T-helper 9 cell (primary cell): ENCODE measurements at places on chromosomes 3 and 15.

DNA sequence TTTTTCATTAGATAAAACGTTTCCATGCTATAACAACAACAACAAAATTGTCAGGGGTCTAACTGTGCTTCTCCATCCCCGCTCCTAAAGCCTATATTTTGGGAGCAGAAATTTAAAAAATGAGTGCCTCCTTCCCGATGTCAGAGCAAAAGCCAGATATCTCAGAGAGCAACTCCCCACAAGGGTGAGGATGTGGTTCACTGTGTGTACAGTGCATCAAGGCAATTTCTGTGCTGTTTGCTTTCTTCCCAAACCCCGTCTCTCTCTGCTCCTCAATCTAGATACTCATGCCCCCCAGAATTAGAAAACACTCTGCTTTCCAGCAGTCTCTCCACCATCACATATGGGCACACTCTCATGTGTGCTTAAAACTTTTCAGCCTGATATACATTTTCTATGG, 76.7 kb upstream of the MBNL1 start:
- DNase-seq = no peak

DNA sequence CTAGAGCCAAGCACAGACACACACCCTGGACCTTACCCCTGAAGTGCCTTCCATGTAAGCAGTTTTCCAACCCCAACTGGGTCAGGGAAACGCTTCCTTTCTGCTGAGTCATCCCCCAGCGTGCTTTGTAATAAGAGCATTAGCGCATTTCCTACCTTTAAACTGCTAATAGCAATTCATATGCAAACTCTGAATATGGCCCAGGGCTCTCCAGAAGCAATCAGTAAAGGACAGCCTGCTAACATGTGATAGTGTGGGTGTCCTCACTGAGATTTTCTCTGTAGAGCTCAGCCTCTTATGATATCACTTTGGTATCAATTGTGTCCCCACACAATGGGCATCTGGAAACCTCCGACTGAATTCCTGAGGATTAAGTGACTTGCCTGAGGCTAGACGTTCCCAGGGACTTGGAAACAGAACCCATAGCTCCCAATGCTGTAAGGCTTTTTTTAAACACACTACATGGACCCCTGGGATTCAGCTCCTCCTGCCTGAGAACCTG, 5.6 kb downstream of the GABRB3 start:
- DNase-seq = no peak

- no peak for DNase-seq
These were observed 84.2 kb upstream of the GOLGA6L4 start for GRCh38 chr15:84151205-84151931.

- DNase-seq = no peak
These were observed 384.5 kb upstream of the IL12A start for GRCh38 chr3:159604151-159604581.

- DNase-seq = no peak
These were observed 1.5 kb upstream of the C3orf62 start for GRCh38 chr3:49278548-49278947.

DNA sequence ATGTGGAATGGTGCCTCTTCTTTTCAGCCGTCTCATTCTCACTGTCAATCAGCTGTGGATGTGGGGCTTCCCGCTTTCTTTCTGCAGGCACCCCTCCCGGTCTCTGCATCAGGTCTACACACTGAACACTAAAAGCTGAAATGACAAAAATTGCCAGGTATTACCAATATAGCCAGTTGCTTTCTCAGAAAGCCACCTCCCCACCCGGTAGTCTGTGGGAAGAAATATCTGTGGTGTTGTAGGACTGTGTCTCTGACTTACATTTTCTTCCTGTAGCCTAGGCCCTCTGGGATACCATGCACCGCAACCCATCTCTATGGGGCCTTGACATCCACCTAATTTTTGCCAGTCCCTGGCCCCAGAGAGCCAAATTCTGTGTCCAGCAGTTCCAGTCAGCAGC, 19.2 kb upstream of the EPHB1 start:
- DNase-seq = no peak

GRCh38 chr3:142725357-142725739, 1.5 kb downstream of the TRPC1 start:
- no peak for DNase-seq

DNA sequence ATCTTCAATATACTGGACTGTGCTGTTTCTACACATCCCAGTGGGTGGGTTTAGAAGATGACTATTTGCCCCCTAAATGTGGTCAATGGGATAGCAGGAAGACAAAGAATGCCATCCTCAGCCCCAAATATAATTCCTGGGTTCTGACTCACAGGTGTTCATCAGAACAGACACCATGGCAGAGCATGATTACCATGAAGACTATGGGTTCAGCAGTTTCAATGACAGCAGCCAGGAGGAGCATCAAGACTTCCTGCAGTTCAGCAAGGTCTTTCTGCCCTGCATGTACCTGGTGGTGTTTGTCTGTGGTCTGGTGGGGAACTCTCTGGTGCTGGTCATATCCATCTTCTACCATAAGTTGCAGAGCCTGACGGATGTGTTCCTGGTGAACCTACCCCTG, 3.0 kb downstream of the CXCR6 start:
- DNase-seq = no peak

DNA sequence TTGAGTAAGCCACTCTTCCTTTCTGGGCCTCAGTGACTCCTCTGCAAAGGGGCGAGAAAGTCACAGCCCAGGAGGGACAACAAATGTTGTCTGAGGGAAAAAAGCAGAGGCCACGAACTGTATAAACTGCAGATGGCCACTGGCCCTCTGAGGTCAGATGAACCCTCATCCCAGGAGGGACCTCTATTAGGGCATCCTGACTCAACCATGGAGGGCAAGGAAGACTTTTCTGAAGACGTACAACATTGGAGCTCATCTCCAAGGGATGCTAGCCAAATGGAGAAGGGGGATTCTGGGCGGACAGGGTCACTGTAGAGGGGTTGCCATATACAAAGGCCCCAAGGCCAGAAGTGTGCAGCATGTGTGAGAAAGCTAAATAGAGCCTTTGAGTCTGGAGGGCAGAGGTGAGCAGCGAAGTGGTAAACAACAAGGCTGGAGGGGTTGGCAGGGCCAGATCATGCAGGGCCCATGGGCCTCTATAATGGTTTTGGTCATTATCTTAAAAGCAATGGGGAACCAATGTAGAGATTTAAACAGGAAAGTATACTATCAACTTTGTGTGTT, 16.7 kb downstream of the GRAMD2A start:
- no peak for DNase-seq

DNA sequence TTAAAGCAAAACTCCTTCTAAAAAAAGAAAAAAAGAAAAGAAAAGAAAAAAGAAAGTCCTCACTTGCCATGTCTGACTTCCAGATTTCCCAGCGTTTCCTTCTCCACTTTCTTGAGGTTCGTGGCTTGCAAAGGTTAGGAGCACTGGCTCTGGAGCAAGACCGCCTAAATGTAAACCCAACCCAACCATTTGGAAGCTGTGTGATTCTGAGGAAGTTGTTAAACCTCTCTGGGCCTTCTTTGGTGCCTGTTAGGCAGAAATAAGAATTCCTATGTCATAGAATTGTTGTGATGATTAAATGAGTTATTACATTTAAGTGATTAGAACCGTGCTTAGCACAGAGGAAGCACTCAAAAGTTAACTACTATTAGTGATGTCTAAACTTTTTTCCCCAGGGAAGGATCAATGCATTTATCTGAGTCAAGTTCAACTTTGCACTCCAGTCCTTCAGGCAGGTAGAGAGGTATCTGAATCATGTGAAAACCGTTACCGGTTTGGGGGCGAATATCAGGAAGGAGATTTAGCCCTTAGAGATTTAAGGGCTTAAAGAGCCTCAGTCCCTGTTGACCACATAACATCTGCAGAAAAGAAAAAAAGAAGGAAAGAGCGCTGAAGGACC, 78.3 kb upstream of the HES1 start:
- DNase-seq = no peak

DNA sequence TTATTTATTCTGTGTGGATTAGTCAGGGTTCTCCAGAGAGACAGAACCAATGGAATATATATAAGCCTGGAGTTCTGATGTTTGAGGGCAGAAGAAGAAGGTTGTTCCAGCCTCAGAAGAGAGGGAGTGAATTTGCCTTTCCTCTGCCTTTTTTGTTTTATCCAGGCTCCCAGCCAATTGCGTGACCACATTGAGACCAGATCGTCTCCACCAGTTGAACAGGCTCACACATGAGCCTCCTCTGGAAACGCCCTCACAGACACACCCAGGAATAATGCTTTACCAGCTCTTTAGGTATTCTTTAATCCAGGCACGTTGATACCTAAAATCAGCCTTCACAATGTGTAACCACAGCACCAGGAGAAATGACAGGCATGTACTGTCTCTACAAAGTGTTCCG, 923.1 kb downstream of the TBL1XR1 start:
- no peak for DNase-seq

- DNase-seq = no peak
These were observed 25.9 kb downstream of the SNX33 start for GRCh38 chr15:75673426-75674235.

- DNase-seq = no peak
These were observed 45.3 kb downstream of the SLCO3A1 start for GRCh38 chr15:91898843-91899242.

GRCh38 chr15:79193103-79193502, 89.4 kb upstream of the ANKRD34C start:
- DNase-seq = no peak

DNA sequence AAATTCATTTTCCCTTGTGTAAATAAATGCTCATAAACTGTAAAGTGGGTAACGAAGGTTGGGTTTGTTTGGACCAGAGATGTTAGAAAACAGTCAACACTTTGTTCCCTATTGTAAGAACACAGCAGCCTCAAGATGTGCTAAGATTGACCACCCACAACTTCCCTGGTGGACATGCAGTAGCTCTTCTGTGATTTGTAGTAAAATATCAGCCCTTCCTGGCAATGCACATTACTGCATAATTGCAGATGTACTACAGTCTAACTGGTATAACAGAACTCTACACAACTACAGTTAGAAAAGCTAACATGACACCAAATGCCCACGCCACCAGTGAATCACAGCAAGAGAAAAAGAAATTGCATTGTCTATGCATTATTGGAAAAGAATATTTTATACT, 129.4 kb downstream of the FGF12 start:
- no peak for DNase-seq

- no peak for DNase-seq
These were observed 111.5 kb downstream of the ZNF609 start for GRCh38 chr15:64571857-64572291.

DNA sequence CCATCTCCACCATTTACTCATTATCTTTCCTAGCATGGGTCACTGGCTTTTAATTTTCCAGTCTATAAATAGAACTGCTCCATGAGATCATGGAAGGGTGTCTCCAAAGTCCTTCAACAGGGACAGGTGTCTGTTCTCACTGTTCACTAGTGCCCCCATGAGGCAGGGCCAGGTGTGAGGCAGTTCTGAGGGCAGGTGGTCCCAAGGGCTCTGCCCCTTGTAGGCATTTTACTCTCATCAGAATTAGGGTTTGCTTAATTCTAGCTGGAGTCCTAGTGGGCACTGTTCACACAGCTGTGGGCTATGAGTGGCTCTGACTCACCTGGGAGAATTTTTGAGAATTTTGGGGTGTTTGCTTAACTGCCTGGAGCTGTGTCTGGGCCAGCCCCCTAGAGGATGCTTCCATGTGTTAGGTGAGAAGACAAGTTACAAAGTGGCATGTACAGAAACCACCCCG, 248.0 kb upstream of the LYSMD4 start:
- no peak for DNase-seq

- DNase-seq = no peak
These were observed 8.2 kb downstream of the ZPLD1 start for GRCh38 chr3:102443021-102443420.

- no peak for DNase-seq
These were observed 120.1 kb upstream of the WNT5A start for GRCh38 chr3:55607175-55607574.

DNA sequence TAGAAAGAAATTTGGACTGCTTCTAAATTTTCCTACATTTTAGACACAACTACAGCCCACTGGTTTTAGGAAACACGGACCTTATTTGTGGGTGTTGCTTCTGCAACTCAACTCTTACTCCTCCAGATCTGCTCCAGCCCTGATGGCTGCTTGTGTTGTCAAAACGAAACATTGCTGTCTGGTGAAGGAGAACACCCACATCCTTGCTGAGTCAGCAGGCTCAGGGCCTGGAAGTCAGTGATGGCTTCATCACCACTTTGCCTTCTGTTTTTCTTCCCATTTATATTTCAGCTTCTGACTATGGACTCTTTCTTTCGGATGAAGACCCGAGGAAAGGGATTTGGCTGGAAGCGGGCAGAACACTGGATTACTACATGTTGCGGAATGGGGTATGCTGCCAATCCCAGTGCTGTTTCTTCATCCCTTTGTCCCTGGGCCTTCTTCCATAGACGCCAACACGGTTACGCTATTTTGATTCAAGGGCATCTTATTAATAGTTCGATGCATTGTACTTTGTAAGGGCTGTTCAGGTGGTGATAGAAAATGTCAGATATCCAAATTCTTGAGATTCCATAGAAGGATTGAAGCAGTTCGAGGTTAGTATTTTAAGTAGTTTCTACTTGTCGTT, 392.6 kb upstream of the TPM1 start:
- DNase-seq = no peak

DNA sequence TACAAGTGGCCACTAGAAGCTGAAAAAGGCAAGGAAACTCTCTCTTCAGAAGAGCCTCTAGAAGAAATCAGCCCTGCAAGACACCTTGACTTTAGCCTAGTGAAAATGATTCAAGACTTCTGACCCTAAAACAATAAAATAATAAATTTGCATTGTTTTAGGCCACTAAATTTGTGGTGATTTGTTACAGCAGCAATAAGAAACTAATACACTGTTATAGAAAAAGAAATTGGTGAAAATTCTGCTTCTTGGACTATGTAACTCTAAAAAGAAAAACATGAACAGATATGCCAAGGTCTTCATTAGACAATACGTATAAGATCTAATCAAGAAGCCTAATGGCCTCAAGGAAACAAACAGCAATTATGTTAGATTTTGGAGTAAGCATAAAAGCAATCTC, 36.1 kb downstream of the EXD1 start:
- no peak for DNase-seq

- DNase-seq = no peak
These were observed 122.1 kb upstream of the TMEM108 start for GRCh38 chr3:132916096-132916495.

DNA sequence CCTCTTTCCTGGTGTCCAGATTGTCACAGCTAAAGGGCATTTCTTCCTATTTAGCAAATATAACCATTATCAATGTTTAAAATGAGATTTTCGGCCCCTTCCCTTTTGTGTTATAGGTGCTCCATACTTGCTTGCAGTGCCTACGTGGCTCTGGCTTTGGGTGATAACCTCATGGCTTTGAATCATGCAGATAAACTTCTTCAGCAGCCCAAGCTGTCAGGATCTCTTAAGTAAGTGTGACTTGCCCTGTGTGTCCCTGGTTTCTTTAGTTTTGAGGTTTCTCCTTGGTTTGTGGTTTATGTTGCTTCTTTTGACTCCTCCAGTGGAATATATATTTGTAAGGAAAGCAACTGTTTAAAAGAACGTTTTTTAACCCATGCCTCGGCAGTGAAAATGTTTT, 58.5 kb upstream of the TRIM71 start:
- no peak for DNase-seq

DNA sequence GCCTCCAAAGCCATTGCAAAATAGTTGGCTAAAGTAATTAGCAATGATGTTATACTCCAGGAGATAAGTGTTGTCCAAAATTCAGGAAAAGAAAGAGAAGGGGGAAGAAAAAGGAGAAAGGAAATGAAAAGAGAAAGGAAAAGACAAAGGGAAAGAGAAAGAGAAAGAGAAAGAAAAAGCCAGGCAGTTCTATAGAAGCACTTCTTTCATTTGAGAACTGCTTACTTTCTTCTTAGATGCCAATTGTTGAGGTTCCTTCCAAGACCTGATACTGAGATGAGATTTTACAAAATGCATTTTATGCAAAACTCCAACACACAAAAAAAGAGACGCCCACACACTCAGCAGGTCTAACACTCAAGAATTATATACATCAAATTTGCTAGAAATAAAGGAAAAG, 298.4 kb downstream of the KCNH8 start:
- DNase-seq = no peak
